Esophagus squamous epithelium (tissue), 5 donors: ENCODE measurements at places on chromosomes 5 and 9.

DNA sequence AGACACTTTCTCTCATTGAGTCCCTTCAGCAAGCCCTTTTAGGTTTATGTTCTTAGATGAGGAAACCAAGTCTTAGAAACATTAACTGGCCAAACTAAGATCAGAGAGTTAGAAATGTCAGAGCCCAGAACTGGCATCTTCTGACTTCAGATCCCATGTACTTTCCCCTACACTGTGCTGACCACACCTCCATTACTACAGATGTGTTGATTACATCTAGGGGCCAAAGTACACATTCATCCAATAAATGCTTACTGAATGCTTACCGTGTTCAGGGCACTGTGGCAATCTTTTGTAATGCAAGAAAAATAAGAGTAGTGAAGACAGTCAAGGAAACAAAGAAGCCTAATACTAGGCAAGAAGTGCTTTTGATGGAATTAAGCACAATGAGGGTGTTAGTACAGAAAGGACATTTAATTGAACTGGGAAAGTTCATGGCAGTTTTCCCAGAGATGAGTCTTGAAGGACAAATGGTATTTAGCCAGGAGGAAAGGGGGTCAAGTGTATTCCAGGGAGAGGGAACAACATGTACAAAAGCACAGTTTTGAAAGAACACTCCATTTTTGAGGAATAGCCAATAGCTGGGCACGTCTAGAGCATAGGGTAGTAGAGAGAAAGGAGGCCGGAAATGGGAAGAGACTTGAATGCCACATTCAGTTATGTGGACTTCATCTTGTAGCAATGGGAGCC lies 89.7 kb upstream of the CDKN2B start:
- DNase-seq: no peak

- DNase-seq: no peak
These were observed 10.6 kb upstream of the P4HA2 start for GRCh38 chr5:132238169-132238744.

- DNase-seq: no peak
These were observed 137.3 kb downstream of the FSTL4 start for GRCh38 chr5:133474851-133475590.

DNA sequence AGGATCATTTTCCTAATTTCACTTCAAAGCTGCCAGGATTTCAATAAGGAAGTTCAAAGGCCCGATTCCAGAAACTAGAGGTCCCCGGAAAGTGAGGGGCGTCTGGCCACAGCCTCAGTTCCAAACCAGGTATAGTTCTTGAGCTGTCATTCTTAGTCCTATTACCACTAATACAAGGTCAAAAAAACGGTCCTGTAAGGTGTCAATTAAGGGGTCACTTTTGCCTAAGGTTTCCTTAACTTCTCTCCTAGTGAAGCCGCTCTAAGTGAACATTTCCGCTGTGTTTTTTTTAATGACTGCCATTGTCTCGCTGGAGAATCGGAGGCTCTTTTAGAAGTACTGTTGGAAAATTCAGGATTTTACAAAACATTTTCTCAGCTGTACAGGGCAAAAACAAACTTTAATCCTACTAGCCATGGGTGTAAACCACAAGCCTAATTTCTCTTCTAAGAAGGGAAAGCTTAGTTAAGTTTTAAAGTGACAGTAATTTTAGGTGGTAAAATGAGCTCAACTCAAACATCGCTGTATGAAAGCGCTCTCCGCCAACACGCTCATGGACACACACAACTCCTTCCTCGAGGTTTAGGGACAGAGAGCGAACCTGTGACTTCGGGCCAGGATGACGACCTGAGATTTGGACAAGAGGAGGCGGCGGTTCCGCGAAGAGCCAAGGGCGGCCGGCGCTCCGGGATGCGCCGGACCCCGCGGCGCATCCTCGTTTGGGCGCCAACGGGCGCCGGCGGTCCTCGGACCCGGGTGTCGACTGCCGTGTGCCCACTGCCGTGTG lies 76.7 kb upstream of the IFNE start:
- DNase-seq: no peak

DNA sequence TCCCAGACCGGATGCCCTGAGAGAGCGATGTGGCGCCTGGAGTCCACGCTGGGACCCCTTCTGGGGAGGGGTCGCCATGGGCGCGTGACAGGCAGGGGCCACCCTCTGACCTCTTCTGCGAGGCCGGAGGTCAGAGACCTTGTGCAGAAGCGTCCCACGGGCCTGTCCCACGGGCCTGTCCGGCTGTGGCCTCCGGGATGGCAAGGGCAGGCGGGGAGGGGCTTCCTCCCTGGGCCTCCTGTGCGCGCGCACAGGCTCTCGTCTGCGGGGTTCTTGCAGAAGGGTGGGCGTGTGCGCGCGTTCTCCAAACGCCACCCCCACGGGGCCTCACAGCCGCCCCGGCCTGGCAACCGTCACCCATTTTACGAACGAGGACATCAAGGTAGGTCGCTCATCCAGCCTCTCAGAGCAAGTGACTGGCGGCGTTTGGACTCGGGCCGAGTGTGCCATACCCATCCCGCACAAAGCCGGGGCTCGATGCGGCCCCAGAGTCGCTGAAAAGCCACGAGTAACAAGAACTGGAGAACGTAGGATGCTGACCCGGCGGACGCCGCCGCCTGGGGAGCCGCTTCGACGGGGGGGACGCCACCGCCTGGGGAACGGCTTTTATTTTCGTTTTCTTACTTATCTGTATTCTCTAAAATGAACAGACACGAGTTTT lies 897 bp downstream of the AHRR start:
- DNase-seq: no peak

DNA sequence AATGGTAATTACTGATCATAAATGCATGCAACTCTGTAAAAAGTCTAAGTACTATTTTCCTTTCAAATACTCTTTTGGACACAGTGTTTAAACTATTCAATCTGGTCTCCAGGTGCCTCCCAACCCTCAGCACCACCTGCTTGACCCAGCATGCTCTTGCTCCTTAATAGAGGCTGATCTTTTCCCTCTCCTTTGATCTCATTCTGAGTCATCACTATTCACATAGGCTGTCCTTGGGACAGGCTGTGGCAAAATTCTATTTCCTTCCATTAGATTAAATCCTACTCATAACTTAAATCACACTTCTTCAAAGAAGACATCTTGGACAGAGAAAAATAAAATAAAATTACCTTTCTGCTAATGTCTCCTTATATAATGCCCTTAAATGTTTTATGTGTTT lies 199.4 kb upstream of the ST8SIA4 start:
- no peak for DNase-seq

DNA sequence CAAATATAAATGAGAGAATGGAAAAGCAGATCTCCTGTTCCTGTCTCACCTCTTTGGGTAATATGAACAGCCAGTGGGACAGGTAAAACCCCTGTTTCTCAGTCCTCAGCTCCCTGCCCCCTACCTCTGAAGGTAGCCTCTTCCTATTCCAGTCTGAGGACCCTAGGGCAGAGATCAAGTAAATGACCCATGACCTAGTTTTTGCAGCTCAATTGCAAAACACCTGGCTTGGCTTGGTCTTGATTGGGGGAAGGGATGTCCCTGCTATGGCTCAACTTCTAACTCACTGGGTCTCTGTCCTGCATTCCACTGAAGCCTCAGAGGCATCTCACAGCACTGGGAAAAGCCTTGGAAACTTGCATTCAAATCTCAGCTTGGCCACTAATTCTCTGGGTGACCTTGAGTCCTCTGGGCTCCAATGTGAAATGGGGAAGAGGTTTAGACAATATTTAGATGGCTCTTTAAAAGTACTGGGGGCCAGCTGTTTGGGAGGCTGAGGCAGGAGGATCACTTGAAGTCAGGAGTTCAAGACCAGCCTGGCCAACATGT lies 1.6 kb upstream of the GALT start:
- DNase-seq: no peak

- no peak for DNase-seq
These were observed 9.4 kb upstream of the MAMDC2 start for GRCh38 chr9:70034271-70034711.

GRCh38 chr5:133531178-133531577 lies 81.2 kb downstream of the FSTL4 start:
- no peak for DNase-seq

DNA sequence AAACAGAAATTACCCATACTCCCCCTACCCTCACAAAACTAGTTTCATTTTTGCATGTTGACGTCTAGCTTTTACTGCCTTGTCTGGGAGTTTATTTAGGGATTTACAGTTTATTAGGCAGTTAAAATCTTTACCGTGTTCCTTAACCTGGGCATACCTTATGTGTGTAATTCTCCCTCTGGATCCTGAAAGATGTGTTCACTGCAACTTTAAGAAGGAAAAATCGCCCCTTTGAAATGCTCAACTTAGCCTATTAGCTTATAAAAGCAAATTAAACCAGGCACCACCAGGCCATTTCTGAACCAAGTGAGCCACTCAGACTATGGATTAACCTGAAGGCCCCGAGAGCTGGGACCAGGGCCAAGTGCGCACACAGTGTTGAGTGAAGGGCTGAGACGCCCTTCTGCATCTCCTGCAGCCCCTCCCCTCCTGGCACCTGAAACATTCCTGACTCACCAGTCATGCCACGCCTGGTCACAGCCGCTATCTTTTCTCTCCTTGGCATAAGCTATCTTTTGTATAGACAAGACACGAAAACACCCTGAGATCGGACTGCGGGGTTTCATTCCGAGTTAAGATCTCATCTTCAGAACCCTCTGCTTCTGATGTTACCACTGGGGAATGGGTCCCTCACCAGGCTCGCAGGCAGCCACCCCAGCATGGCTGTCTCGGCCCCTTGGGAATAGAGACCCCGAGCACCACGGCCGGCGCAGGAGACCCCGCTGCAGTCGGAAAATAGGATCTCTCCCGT lies 111.9 kb downstream of the ROR2 start:
- DNase-seq: no peak

- no peak for DNase-seq
These were observed 232.3 kb upstream of the TBCA start for GRCh38 chr5:78008356-78008967.

DNA sequence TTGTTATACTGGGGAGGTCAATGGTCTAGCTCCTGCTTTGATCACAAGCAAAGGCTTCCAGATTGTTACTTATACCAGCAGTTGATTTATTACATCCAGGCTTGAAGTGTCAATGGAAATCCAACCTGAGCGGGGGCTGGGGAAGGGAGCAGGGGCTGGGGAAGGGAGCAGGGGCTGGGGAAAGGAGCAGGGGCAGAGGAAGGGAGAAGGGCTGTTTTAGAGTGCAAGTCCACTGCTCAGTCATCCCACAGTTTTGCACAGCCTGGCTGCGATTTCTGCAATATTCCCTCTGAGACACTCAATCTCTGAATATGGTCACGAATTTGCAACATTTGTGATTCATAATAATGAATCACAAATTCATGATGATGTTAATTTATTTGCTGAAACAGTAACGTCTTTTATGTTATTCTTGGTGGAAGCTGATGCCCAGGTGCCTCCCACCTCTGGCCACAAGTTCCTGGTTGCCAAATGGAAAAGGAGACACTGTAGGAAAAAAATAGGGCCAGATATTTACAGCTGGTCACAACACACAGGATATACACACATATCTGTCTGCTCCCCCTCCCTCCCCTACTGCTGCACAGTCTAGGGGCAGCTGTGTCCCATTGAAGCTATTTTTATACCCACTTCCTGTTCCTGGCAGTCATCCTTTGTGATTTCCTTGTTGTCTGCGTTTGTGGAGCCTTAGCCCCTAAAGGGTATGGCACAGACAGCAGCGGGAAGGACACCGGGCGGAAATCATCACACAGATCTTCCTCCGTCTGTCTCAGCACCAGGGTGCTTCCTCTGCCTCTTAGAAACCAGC lies 325.1 kb downstream of the GADD45G start:
- no peak for DNase-seq

GRCh38 chr9:127139775-127140174 lies 17.3 kb upstream of the ANGPTL2 start:
- DNase-seq: no peak

GRCh38 chr5:158155811-158156505 lies 297.0 kb upstream of the CLINT1 start:
- DNase-seq: no peak

GRCh38 chr5:1444361-1445189 lies 665 bp downstream of the SLC6A3 start:
- DNase-seq: no peak

DNA sequence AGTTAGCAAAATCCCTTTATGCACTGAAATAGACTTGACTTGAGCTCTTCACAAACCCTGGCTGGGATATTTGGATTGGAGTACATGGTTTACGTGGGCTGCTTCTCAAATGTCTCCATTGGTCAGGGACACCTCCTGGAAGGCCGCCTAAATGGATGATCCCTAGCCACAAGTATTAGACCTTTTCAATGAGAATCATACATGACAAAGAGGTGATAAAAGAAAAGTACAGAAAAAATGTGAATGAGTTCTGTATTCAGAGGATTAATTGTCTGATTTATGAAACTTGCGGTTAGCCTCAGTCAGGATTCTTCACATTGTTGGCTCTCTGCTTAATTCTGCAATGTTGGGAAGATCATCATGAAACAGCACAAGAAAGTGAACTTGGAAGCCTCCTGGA lies 752.8 kb upstream of the ADAMTS16 start:
- no peak for DNase-seq
